IgD-negative memory B cell (primary cell): ENCODE measurements at places on chromosomes 6 and 20. TPM values are rescaled to one million over a fixed set of nuclear protein-coding genes. Genes with fewer than 3 reads are reported as not detected.

ERVFRD-1 gene
- polyA plus RNA-seq: not detected

WFDC12 gene
- polyA plus RNA-seq: not detected

CYP24A1 gene
- polyA plus RNA-seq: not detected

PEX3 gene
- polyA plus RNA-seq: 17.9 TPM

BEND3 gene
- 0.90 TPM for polyA plus RNA-seq

LAMA2 gene
- 0.05 TPM for polyA plus RNA-seq

IL17A gene
- polyA plus RNA-seq: not detected

HRH3 gene
- not detected for polyA plus RNA-seq

FBXL4 gene
- 9.7 TPM for polyA plus RNA-seq

MAFB gene
- not detected for polyA plus RNA-seq

PPIL4 gene
- polyA plus RNA-seq: 11.1 TPM

EIF6 gene
- 204 TPM for polyA plus RNA-seq

SLC35D3 gene
- not detected for polyA plus RNA-seq

AKAP7 gene
- 2.8 TPM for polyA plus RNA-seq

NPBWR2 gene
- not detected for polyA plus RNA-seq

NR2E1 gene
- polyA plus RNA-seq: not detected

SCUBE3 gene
- polyA plus RNA-seq: 0.09 TPM

KCNK5 gene
- not detected for polyA plus RNA-seq

IER3 gene
- polyA plus RNA-seq: 0.73 TPM

XKR7 gene
- polyA plus RNA-seq: not detected

GFOD1 gene
- 10.9 TPM for polyA plus RNA-seq

BPIFB4 gene
- polyA plus RNA-seq: not detected

DEFB124 gene
- not detected for polyA plus RNA-seq

TBXT gene
- not detected for polyA plus RNA-seq

GSTA3 gene
- not detected for polyA plus RNA-seq

HNF4A gene
- polyA plus RNA-seq: not detected

LY6G6F gene
- 0.95 TPM for polyA plus RNA-seq

ISM1 gene
- polyA plus RNA-seq: 0.13 TPM

TMEM74B gene
- 0.80 TPM for polyA plus RNA-seq

ACOT8 gene
- polyA plus RNA-seq: 45.2 TPM

NUP153 gene
- polyA plus RNA-seq: 6.8 TPM

VSTM2L gene
- polyA plus RNA-seq: not detected

DSE gene
- polyA plus RNA-seq: 23.6 TPM

BNIP5 gene
- polyA plus RNA-seq: not detected

SIRPB2 gene
- 0.15 TPM for polyA plus RNA-seq

CRISP3 gene
- polyA plus RNA-seq: not detected

EPB41L1 gene
- 0.83 TPM for polyA plus RNA-seq

FIG4 gene
- polyA plus RNA-seq: 45.2 TPM

MCHR2 gene
- polyA plus RNA-seq: not detected

PANK2 gene
- polyA plus RNA-seq: 55.9 TPM

SEL1L2 gene
- polyA plus RNA-seq: not detected

POM121L2 gene
- not detected for polyA plus RNA-seq

MTCH1 gene
- polyA plus RNA-seq: 69.5 TPM

B3GAT2 gene
- 0.23 TPM for polyA plus RNA-seq

WDR27 gene
- 8.6 TPM for polyA plus RNA-seq

CTNNBL1 gene
- 119 TPM for polyA plus RNA-seq

PI3 gene
- 0.65 TPM for polyA plus RNA-seq

COL20A1 gene
- polyA plus RNA-seq: not detected

PRDM1 gene
- polyA plus RNA-seq: 11.0 TPM

RIOK1 gene
- polyA plus RNA-seq: 17.7 TPM

SIRPD gene
- polyA plus RNA-seq: not detected

FOXQ1 gene
- not detected for polyA plus RNA-seq

TBX18 gene
- not detected for polyA plus RNA-seq

BCAS4 gene
- polyA plus RNA-seq: 118 TPM

KCNK15 gene
- polyA plus RNA-seq: not detected

FBXO30 gene
- 0.73 TPM for polyA plus RNA-seq

TRIM38 gene
- 23.7 TPM for polyA plus RNA-seq

HLA-DMA gene
- polyA plus RNA-seq: 946 TPM
